ENCODE measurements at places on chromosomes 1 and 21.

- DNase-seq: no peak
These were observed 27.8 kb downstream of the ECE1 start for GRCh38 chr1:21262293-21263051.

GRCh38 chr1:44808938-44809917 is 905 bp downstream of the BTBD19 start:
- peak; percentile 73 for DNase-seq

DNA sequence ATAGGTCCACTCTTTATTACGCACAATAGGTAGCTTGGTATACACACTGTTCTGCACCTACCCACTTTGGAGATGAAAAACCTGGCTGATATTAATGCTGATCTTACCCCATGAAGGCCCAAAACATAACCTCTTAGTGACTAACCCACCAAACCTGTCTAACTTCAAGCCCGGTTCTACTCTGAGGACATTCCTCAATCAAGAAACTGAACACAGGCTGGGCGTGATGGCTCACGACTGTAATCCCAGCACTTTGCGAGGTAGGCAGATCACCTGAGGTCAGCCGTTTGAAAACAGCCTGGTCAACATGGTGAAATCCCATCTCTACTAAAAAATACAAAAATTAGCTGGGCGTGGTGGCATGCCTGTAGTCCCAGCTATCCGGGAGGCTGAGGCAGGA is 50.5 kb downstream of the EYA3 start:
- DNase-seq: no peak

- no peak for DNase-seq
These were observed 11.8 kb upstream of the AMIGO1 start for GRCh38 chr1:109521002-109521951.

- no peak for DNase-seq
These were observed 1.1 kb upstream of the COA6 start for GRCh38 chr1:234372011-234372757.

DNA sequence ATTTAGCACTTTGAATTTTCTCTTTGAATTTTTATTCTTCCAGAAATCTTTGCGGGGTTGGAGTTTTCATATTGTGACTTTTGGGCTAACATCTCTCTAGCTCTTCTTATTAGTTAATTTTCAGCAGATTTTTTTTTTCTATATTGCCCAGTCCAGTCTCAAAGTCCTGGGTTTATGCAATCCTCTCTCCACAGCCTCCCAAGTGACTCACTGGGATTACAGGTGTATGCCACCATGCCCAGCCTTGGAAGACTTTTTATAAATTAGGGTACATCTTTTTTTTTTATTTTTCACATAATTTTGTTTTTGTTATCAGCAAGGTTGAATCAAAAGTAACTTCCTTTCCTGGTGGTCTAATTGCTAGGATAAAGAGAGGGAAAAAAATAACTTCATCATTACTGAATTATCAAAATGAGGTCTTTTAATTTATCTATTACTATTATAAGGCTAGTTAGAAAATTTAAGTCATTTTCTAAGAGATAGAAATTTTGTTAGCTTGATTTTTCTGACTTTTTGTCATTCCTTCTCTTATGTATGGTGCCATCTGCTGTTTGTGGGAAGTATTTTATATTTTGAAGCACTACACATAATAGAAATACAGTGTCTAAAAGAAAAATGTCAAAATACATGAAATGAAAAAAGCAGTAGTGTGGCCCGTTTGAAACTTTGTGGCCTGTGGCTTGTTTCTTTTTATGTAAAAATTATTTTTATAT is 273.4 kb upstream of the CACYBP start:
- DNase-seq: no peak

DNA sequence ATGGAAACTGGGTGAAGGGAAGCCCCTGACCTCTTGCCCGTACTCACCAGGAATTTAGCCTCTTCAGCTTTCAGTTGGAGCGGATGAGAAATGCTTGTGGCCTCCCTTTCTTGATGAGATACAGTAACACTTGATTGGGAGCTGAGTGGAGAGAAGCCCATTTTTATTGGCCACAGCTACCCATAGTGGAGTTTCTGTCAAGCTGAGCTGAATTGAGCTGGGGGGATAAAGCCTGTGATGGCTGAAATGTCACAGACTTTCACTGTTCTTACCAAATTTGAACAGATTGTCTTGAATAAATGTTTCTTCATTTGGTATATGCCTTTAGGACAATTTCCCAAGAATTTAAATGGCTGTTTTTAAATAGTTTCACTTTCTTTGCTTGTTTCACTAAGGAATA is 125.9 kb downstream of the ZMYM4 start:
- DNase-seq: no peak

DNA sequence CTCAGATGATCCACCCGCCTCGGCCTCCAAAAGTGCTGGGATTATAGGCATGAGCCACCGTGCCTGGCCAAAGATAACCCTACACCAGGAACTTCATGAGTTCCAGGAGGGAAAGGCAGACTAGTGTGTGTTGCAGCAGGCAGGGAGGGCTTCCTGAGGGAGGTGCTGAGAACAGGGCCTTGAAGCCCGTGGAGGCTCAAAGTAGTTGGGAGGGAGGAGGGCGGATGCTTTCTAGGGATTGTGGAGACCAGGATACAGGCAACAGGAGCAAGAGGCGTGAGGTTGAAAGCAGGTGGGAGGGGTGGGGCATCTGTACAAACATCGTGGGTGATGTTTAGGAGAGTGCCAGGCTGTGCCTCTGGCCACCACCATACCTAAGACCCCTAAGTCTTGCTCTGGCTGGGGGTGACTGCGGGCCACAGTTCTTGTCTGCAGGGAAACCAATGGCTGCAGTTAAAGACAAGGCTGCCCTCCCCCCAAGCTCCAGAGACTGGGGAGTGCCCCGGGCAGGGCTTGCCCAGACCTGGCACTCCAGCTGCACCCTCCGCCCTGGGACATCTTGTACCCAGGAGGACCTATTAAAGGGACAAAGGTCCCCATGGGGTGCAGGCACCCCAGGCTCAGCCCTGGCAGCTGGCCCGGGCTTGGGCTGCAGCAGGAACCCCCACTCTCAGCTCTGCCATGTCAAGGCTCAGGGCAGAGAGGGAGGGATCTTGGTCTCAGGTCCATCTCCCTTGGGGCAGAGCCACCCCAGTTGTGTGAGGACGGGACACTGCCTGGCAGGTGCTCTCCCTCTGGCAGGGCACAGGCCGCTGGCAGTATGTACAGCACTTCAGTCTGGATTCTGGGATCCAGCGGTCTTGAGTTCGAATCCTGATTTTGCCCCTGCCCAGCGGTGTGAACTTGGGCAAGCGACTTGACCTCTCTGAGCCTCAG is 22.1 kb upstream of the CASZ1 start:
- DNase-seq: no peak

DNA sequence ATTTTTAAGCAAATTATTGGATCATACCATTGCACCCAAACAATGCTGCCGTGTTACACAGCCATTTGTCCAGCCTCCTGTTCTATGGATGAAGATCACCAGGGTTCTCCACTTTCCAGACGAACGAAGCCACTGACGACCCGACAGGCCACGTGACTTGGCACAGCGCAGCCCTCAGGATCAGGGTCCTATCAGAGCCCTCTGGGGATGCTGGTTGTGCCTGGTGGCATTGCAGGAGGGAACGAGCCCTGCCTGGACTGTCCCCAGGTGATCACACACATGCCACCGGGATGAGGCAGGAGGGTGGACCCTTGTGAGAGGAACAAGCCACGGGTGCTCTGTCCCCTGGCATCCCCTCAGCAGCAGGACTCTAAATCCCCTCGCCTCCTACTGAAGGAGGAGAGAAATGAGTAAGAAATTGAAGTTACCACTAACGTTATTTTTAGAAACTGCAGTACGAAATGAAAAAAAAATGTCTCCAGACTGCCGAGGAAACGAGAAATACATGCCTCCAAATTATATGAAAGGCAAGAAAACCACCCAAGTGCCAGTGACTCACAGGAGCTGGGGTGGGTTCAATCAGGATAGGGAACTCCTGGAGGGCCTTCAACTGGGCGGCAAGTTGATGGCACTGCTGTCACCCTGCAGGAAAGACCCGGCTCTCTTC is 58.7 kb upstream of the PDE9A start:
- DNase-seq: no peak

DNA sequence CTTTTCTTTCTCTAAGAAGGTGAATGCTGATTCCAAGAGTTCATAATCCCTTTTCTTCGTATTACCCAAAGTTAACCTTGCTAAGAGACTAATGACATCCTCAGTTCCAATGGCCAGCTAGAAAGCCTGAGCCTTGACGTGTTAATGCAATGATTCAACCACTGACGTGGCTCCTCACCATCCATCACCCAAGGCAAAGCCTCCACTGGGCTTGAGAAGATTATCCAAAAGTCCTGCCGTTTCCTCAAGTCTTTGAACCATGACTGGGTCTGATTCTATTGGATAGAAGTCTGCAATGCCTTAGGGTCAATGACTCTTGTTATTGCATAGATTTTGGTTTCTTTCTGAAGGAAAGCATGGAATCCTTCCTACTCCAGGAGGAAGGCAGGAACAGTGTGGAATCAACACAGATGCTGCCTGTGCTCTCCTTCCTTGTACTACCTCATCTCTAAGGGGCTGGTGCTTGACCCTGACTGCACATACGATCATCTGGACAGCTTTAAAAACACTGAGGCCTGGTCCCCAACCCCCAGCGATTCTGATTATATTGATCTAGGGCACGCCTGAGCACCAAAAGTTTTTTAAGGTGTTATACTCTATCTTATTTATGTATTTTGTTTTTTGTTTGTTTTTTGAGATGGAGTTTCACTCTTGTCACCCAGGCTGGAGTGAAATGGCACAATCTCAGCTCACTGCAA is 69.3 kb upstream of the ANGPTL1 start:
- DNase-seq: no peak

DNA sequence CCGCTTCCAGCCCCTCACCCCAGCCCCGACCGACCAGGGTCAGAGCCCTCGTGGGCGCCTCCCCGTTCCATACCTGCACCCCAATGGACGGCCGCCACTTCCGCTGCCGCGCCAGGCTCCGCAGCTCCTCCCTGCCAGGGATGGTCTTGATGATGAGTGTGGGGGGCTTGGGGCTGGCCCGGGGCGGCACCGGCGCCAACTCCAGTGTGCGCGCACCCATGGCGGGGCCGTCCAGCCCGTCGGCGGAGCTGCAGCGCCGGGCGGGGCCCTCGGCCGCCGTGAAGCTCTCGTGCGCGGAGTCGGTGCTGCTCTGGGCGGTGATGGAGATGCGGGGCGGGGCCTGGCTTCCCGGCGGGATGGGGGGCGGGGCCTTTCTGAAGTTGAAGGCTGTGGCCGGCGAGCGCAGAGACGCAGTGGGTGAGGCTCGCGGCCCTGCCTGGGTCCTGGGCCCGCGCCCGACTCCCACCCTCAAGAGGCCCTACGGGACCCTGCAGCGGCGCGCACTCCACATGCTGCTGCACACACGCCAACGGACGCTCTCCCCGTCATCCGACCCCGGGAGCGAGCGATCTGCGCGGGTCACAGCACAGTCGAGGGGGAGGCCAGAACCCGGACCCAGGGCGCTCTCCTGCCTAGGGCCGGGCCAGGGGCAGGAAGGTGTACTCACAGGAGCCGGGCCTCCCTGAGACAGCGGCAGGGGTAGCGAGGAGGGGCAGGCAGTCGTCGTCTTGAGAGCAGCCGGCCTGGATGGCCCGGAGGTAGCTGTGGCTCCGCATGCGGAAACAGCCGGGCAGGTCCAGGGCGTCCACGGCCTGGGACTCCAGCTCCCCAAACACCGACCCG is 26.1 kb upstream of the SMIM12 start:
- DNase-seq: peak; percentile 10

DNA sequence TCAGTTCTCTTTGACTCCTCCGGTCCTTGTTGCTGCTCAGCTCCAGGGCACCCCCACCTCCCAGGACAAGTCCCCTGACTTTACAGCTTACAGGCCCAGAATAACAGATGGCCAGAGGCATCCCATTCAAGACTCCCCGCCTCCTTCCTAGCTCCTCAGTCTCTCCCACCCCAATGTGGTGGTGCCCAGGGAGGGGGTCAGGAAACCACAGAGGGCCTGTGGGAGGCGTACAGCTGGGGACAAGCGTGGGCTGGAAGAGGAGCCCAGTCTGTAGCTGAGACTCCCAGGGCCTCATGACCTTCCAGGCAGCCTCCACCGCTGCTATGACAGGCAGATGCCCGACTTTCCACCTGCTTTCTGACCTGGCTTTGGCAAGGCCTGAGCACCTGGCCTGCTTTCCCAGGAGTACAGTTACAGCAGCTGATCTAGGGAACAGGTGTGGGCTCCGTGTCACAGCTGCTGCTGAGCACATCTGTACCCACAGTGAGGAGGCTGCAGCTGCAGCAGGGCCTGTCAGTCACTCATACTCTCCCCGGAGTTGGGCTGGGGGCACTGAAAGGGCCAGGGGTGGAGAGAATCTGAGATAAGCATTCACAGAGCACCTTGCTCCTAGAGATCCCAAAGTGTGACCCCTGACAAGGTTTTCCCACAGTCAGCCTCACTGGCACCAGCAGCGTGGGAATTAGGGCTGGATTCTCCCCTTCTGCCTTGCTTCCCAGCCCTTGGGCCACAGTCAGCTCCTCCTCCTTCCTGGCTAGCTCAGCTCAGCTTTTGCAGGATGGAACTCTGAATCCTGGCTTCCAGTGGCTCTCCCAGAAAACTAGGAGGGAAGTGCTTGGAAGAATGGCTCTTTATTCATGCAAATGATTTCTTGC is 7.1 kb upstream of the NAV1 start:
- no peak for DNase-seq

- DNase-seq: peak; percentile 78
These were observed at the start of gene MRPL39 for GRCh38 chr21:25607151-25608043. TSS of gene MRPL39 (minus strand) at chr21:25607481. CDS start at chr21:25607475, 6 bp downstream.

GRCh38 chr1:228955691-228956090 is 220.4 kb downstream of the RHOU start:
- DNase-seq: no peak

DNA sequence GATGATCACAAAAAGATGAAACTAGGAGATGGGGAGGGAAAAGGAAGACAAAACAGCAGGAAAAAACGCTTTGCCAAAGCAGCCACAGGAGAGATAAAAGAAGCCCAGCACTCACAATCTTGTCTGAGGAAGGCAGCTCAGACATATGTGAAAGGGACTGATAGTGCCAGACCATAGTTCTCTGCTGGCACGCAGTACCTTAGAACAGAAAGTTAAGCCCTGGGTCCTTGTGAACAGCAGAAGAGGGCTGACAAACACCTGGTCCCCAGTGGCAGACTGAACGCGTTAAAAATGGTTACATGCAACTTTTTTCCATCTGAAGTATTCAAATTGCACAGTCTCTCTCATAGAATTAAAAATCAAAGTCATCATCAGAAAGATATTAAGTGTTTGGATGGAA is 433.2 kb upstream of the ADAMTS5 start:
- DNase-seq: no peak

GRCh38 chr1:101567582-101568189 is 330.9 kb downstream of the S1PR1 start:
- DNase-seq: no peak

GRCh38 chr1:9069326-9070100 is at the start of gene SLC2A5:
TSS of gene SLC2A5 (minus strand) at chr1:9069635. CDS start at chr1:9069536, 99 bp downstream.
- DNase-seq: no peak

GRCh38 chr1:59997479-59998115 is 71.0 kb upstream of the CYP2J2 start:
- no peak for DNase-seq

DNA sequence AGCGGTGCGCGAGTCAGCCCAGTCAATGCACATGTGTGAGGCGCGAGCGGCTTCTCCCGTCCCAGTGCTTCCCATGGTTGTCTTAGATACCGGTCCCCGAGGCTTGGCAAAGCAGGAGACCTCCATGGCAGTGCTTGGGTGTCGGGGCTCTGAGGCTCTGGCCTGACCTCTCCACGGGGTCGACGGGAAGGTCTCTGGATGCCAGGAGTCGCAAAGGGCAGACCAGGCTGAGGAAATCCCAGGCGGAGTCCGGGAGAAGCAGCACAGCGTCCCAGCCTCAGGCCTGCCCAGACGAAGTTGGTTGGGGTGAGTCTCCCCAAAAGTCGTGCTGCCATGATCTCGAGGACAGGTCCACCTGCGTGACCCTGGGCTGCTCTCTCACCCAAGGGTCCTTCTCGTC is 3881.6 kb downstream of the SRGAP2C start:
- DNase-seq: no peak

- no peak for DNase-seq
These were observed 8.7 kb downstream of the ARID4B start for GRCh38 chr1:235319255-235319654.

Data from activated CD8-positive, alpha-beta memory T cell treated with anti-CD3 and anti-CD28 coated beads for 1 hour (primary cell).